Activated CD8-positive, alpha-beta memory T cell treated with anti-CD3 and anti-CD28 coated beads for 24 hours (primary cell): ENCODE measurements at places on chromosomes 6 and 20.

DNA sequence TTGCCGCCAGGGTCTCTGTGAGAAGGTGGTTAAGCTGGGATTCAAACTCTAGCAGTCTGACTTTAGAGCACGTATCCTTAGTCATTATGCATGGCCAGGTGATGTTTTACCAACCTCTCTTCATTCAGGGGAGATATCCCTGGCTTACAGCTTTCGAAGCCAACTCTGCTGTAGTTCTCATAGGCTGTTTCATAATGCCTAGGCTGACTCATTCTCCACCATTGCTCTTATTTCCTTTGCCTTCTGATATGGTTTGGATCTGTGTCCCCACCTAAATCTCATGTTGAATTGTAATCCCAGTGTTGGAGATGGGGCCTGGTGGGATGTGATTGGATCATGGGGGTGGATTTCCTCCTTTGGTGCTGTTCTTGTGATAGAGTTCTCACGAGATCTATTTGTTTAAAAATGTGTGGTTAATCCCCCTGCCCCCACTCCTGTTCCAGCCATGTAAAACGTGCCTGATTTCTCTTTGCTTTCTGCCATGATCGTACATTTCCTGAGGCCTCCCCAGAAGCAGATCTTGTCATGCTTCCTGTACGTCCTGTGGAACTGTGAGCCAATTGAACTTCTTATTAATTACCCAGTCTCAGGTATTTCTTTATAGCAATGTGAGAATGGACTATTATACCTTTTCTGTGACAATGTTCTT lies 94.6 kb upstream of the MAN1A1 start:
- no peak for DNase-seq

DNA sequence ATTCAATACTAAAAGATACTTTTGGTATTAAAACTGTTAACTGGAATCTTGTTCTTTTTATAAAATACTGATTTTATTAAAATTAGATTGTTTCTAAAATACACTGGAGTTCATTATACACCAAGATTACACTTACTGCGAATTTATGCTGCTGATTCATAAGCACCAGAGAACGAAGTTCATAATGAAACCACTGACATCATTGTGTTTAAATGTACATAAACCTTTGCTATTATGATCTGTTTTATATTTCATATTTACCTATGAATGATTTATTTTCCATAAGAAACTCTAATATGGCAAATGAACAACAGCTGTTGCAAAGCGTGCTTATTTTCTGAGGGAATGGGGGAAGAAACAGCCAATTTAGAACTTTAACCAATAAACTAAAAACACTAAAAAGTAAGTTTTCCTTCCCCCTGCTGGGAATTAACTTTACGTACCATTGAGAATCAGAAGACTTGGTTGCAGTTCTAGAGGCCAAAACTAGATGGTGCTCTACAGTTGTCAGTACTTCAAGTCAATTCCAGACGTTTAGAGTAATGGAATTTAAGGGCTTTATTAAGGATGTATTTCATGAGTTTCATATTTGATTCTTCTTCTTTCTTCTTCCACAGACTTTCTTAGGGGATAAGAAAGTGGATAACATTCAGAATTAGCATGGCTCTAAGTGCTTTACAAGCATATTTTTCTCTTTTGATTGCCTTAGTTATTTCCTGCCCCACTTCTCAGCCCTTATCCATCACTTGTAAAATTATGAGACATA lies 30.8 kb upstream of the COL19A1 start:
- no peak for DNase-seq

DNA sequence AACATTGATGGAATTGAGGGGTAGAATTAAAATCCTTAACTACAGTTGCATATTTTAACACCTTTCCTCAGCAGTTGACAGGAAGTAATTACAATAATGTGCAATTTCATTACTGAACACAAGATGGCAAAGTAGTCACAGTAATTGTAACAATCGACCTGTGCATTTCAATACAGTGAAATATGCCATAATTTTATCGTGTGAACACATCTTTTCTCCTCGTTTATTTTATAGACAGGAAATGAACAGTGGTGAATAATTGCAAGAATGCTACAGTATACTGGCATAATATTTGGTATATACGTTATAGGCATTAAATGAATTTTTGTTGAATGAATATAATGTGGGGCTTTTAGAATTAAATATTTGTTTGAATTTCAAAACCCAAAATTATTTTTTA lies 25.0 kb downstream of the CYB5R4 start:
- DNase-seq = no peak

DNA sequence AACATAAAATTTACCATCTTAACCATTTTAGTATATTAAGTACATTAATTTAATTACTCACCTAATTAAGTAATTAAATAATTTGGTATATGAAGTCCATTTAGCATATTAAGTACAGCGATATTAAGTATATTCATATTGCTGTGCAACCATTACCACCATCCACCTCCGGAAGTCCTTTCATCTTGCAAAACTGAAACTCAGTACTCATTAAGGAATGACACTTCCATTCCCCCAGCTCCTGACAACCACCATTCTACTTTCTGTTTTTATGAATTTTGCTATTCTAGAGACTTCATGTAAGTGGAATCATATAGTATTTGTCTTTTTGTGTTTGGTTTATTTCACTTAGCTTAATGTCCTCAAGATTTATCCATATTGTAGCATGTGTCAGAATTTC lies 61.1 kb upstream of the GTSF1L start:
- no peak for DNase-seq

- no peak for DNase-seq
Observed at GRCh38 chr6:22804620-22805261, 235.4 kb downstream of the HDGFL1 start.
